ENCODE measurements at places on chromosomes 11 and 22.
A peak's percentile ranks its signal among the peaks of the same experiment; 100 is the strongest.

GRCh38 chr11:47177229-47177845 is 658 bp upstream of the ARFGAP2 start:
- DNase-seq = peak; percentile 81

- DNase-seq = no peak
Measured at GRCh38 chr11:19615341-19616183, 97.1 kb upstream of the NAV2 start.

- no peak for DNase-seq
Measured at GRCh38 chr22:35840302-35840739, 122.6 kb downstream of the APOL5 start.

DNA sequence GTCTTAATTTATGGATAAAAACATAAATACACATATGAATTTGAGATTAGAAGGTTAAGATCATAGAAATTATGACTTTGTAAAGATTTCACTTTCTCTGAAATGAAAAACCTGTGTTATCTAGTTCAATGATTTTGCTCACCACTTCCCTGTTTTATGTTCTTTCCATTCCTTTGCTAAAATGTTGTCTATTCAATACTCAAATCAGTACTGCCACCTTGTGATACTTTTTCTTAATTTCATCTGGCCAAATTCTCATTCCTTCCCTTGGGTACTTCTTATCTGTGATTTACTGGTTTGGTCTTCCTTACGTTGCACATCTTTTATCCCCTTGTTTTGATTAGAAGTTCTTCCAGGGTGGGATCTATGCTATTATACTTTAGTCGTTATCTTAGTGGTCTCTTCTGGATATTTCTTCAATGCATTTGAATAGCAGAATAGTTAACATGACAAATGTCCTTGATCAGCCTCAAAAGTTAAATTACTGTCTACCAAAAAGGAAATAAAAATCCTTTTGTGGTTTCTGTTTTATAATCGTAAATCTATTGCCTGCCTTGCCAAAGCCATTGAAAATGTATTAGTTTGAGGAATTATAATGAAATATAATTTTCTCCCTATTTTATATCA is 197.0 kb downstream of the PGR start:
- DNase-seq = no peak

GRCh38 chr22:17972385-17973191 is 51.8 kb downstream of the MICAL3 start:
- DNase-seq = no peak

DNA sequence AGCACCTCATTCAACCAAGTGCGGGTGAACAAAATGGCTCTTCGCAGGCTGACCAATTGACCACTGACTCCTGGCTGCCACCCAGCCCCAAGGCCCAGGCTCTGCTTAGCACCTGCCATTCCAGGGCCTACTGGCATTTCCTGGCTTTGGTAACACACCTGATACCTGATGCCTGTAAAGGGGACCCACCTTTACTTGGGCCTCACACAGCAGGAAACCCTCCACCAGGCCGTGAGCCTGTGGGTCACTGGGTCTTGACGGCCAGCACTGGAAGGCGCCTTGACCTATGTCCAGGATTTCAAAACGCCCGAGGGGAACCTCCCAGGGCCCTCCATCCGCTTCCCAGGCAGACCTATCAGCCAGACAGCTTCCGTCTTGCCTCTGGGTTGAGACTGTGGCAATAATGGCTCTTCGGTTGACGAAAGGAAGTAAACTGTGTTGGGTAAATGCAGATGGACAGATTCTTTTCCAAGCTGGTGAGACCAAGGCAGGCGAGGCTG is 16.8 kb upstream of the TMEM184B start:
- DNase-seq = no peak

DNA sequence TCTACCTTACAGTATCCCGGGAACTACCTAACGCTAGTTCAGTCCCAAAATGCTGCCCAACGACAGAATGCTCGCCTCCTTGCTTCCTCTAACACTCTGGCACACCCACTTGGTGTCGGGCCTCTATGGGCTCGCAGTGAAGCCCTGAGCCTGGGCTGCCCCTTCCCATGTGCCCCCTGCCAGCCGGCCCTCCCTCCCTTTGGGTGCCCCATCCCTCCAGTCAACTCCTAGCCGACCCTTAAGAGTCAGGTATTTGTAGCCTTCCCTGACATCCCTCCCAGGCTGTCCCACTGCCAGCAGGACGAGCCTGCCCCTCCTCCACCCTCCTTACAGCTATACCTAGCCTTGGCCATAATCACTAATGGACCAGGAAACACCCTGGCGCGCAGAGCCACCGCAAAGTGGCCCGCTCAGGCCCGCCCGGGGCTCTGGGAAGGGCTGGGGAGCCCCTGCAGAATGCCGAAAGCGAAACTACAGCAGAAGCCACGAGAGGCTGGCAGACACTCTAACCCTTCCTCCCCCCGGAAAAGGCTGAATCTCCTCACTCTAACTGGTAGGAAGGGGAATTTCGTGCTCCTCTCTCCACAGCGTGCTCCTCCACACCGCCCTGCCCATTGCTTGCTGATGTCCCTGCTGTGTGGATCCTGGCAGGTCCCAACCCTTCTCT is 8.2 kb downstream of the CBX7 start:
- peak; percentile 65 for DNase-seq

- DNase-seq = no peak
Measured at GRCh38 chr11:119942583-119943297, 195.2 kb downstream of the TRIM29 start.

GRCh38 chr11:77375107-77375506 is 73.6 kb upstream of the GDPD4 start:
- no peak for DNase-seq

Data from stimulated activated CD4-positive, alpha-beta T cell treated with anti-CD3 and anti-CD28 coated beads, Interleukin-4, amount 100 ng/mL, for 24 hours (primary cell).